H7 (cell line): ENCODE measurements at places on chromosomes 7 and 10. TPM values are rescaled to one million over a fixed set of nuclear protein-coding genes. Genes with fewer than 3 reads are reported as not detected.
A peak's percentile ranks its signal among the peaks of the same experiment; 100 is the strongest.

The SYCE1 gene
- total RNA-seq, result not detected in 2 replicates

GRCh38 chr10:28250782-28251181 lies 52.1 kb downstream of the MPP7 start:
- DNase-seq, result no peak

The UBTD1 gene
- total RNA-seq, result 30.2 and 33.4 TPM in 2 replicates

GRCh38 chr7:150842018-150842417 lies 10.3 kb upstream of the AOC1 start:
- DNase-seq, result no peak

- DNase-seq, result no peak
Observed at GRCh38 chr10:71989661-71990454, 25.7 kb downstream of the CHST3 start.

GRCh38 chr10:105075031-105075430 lies 433.9 kb downstream of the SORCS3 start:
- DNase-seq, result no peak

GRCh38 chr7:129669901-129670300 lies 58.4 kb downstream of the NRF1 start:
- DNase-seq, result no peak

DNA sequence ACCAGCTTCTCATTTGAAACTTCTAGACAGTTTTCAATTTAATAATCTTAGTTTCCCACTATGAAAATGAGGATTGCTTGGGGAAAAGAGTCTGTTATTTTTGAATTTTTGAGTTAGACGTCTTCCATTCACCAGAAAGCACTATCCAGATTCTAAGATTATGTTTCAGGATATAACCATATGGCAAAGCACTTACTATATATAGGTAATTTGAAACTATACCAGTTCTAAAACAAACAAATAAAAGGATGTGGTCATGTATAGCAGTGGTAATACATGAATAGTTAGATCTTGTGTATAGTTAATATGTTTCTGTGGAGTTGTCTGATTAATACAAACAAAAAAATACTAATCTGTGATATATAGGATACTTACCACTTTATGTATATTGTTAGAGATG lies 320.0 kb downstream of the EXOC4 start:
- no peak for DNase-seq

DNA sequence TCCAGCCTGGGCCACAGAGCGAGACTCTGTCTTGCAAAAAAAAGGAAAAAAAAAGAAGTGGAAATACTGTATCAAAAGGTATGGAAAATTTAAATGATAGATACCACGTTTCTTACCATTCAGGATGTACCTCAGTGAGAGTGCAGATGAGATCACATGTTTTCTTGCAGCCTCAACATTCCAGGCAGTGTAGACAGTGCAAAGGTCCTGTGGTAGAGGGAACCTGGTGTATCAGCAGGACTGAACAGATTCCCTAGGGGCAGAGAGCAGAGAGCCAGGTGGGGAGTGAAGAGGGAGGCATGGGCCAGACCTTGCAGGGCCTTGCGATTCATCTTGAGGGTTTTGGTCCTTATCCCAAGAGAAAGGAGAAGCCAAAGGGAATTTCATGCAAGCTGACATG lies 17.7 kb upstream of the ATXN7L1 start:
- DNase-seq, result no peak

The STK32C gene
- total RNA-seq, result 24.9 and 31.4 TPM in 2 replicates

DNA sequence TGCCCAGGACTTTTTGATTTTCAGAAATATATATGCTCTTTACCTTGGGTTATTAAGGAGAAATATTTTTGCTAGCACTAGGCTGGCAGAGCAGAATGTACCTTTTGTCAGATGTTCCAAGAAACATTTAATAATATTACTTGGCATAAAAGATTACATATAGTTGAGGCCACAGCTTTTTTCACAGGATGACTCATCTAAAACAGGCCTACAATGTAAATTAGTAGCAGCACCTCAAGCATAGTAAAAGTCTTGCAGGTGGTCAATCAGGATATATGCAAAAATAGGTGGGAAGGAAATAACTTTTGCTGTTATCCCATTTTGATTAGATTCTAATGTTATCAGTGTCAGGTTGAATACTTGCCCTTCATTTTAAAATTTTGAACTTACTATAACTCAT lies 14.9 kb upstream of the ITGB1 start:
- no peak for DNase-seq

- DNase-seq, result no peak
Observed at GRCh38 chr10:125041856-125042506, 100.1 kb downstream of the ZRANB1 start.

The CCDC146 gene
- 2.3 and 3.5 TPM in 2 replicates for total RNA-seq

The FAM20C gene
- 63.2 and 71.5 TPM in 2 replicates for total RNA-seq

DNA sequence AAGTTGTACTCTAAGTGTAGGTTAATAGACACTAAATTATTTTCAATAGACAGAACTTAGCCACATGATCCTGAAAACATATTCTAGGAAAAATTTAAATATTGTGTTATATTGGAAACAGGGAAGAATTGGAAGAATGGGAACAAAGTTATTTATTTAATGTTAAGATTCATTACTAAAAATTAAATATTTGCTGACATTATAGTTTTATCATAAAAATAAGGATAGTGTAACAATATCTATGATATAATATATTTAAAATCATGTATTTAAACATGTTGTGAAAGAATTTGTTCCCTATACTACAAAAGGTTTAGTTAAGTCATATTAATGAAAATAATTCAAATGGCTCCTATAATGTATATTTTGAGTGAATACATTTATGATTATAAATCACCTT lies 120.1 kb upstream of the TEX47 start:
- DNase-seq, result no peak

The ANKRD30A gene
- not detected in 2 replicates for total RNA-seq

DNA sequence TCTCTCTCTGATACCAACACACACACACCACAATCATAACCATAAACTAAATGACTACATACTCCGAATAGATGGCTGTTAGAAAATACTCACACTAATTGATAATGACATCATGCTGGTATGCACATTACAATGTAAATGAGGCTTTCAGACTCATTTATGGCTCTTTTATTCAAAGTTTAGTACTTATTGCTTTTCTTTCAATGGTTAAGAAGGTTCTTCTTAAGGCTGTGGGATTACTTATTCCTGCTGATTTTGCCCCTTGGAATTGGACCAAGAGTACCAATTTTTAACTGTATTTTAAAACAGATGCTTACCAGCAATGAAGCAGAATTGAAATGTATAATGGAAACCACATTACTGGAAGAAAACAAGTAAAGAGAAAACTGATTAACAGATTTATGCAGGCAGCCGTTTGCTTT lies 20.6 kb upstream of the CABCOCO1 start:
- no peak for DNase-seq

- no peak for DNase-seq
Observed at GRCh38 chr7:67618556-67619162, 622.0 kb downstream of the TYW1 start.

DNA sequence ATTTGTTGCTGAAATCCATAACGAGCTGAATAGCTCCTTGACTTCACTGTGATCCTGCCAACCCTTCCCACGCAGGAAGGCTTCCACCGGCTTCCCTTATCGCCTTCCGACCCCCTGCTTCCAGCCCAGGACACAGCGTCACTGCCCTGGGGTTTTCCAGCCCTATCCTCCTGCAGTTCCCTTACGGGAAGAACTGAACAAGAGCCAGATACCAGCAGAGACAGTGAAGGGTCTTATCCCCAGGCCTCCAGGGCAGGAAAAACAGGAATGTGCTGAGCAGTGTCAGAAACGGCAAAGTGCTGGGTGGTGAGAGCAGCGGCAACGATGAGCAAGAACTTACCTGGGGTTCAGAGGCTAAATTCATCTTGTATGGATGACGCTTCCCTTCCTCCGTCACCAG lies 22.4 kb downstream of the PDLIM1 start:
- DNase-seq, result no peak

The HYAL4 gene
- total RNA-seq, result 0.11 TPM in 1 of 2 replicates, not detected in the other

The CCDC136 gene
- total RNA-seq, result 9.7 and 14.7 TPM in 2 replicates

The PPP1R17 gene
- total RNA-seq, result 0.22 and 2.3 TPM in 2 replicates

The MRPS16 gene
- total RNA-seq, result 129 and 134 TPM in 2 replicates

GRCh38 chr10:98028168-98028770 lies 2.2 kb downstream of the CRTAC1 start:
- DNase-seq, result peak; percentile 91

DNA sequence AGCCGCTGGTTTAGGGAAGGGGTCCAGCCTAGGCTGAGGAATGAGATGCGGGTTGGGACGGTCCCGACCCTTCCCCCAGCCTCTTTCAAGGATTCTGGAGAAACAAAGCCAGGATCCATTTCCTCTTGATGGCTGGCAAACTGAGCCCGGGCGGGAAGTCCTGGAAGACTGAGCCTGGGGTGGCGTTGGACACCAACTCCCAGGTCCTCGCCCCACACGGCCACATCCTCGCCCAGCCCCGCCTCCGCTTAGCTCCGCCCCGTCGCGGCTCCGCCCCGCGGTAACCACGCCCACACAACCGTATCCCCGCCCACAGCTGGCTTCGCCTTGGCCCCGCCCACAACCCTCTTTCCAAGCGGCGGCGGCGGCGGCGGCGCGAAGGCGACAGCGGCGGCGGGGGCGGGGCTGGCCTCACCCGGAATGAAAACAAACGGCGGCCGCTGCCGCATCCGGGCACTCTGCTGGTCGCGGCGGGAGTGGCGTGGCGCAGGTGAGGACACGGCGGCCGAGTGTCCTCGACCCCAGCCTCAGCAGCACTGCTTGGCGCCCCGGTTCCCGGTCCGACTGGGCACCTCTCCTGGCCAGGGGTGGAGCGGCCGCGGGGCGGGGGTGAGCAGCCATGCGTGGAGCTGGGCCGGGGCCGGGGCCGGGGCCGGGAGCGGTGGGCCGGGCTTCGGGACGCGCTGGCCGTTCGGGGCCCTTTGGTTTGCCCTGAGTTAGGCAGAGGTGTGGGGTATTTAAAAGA lies at the start of gene NUB1:
NUB1 (plus strand) TSS at position 456 of the 745 bp plus-strand sequence. CDS start 3,538 bp downstream, outside the sequence.
- peak; percentile 97 for DNase-seq

GRCh38 chr7:65503434-65504152 lies 129.9 kb downstream of the ZNF92 start:
- no peak for DNase-seq

DNA sequence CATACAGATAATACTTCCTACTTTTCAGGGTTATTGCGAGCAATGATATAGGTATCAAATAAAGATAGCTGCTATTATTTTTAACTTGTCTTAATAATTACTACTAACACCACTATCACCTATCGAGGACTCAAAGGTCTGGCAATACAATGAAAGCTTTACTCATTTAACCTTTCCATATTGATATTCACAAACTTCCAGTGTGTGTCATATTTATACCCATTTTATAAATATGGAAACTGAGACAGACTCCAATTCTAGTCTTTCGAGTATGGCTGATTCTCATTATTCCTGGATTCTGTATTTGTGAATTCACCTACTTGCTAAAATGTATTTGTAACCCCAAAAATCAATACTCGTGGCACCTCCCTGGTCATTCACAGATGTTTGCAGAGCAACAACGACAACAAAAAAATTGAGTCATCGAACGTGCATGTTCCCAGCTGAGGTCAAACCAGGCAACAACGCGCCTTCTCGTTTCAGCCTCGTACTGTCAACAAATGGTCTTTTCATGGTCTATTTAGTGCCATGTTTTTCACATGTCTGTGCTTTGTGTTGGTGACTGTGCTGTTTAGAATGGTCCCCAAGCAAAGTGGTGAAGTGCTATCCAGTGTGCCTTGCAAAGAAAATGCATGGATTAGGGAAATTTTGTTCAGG lies 51.7 kb downstream of the SMURF1 start:
- DNase-seq, result no peak

DNA sequence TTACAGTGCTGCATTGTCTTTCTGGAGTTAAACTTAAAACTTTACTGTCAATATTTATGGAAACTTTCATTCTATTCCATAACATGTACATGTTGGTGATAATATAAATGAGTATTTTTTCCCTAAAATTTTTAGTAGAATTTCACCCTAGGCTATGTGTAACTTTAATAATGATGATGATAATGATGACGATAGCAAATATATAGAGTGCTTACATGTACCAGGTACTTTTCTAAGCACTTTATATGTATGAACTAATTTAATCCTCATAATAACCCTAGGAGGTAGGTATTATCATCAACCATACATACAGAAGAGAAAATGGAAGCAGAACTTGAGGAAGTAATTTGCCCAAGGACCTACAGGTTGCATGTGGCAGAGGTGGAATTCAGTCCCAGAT lies 85.6 kb downstream of the LRRTM3 start:
- DNase-seq, result no peak

The UTF1 gene
- 8.8 and 13.4 TPM in 2 replicates for total RNA-seq

The SEC31B gene
- total RNA-seq, result 1.3 and 3.2 TPM in 2 replicates

GRCh38 chr7:159139639-159140038 lies 5.0 kb downstream of the VIPR2 start:
- no peak for DNase-seq

- no peak for DNase-seq
Observed at GRCh38 chr7:5377279-5377678, 46.4 kb downstream of the TNRC18 start.

DNA sequence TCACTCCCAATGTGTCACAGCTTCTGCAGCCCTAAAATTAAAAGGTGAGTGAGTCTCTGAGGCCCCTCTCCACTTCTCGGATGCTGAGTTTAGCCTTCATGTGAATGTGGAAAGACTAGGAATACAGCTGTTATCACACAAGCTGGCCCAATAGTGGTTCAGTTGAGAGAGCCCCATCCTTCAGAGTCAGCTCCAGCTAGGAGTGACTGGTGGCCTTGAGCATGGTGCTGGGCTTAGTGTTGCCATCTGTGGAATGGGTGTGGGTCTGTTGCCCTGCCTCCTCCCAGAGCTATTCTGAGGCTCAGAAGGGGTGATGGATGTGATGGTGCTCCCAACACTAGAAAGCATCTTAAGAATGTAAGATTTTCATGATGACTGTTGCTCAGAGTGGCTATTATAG lies 55.8 kb downstream of the FIGNL1 start:
- DNase-seq, result no peak

- DNase-seq, result no peak
Observed at GRCh38 chr10:126893206-126893605, 12.0 kb upstream of the DOCK1 start.

The CPXM2 gene
- 2.9 and 3.1 TPM in 2 replicates for total RNA-seq

- DNase-seq, result no peak
Observed at GRCh38 chr7:37443627-37444026, 5.0 kb downstream of the ELMO1 start.

DNA sequence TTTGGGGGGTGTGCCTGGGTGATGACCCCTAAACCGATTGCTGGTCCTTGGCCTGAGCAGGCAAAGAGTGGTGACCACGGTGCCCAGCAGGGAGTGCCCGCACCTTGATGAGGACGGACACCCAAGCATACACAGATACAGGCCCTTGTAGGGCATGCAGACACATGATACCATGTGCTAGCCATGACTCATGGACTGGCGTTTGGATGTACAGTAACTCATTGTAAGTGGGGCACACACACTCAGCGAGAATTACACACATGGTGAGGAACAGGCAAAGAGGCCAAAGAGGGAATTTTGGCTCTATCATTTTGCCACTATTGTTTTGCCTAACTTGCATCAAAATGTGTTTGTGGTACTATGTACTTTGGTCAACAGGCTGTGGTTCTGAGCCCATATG lies 24.1 kb downstream of the KAZALD1 start:
- DNase-seq, result no peak

The TBX20 gene
- total RNA-seq, result 0.30 and 0.69 TPM in 2 replicates

- no peak for DNase-seq
Observed at GRCh38 chr7:37070471-37070870, 346.2 kb upstream of the AOAH start.

GRCh38 chr7:68929781-68930261 lies 668.5 kb upstream of the AUTS2 start:
- DNase-seq, result no peak
